ENCODE measurements at places on chromosomes 2 and 18. TPM values are rescaled to one million over a fixed set of nuclear protein-coding genes. Genes with fewer than 3 reads are reported as not detected.

GRCh38 chr2:123453046-123453700, 571.9 kb upstream of the CNTNAP5 start:
- DNase-seq = no peak

GRCh38 chr2:41741951-41742595, 305.7 kb upstream of the PKDCC start:
- no peak for DNase-seq

GRCh38 chr2:84986018-84986417, 15.1 kb downstream of the KCMF1 start:
- no peak for DNase-seq

DNA sequence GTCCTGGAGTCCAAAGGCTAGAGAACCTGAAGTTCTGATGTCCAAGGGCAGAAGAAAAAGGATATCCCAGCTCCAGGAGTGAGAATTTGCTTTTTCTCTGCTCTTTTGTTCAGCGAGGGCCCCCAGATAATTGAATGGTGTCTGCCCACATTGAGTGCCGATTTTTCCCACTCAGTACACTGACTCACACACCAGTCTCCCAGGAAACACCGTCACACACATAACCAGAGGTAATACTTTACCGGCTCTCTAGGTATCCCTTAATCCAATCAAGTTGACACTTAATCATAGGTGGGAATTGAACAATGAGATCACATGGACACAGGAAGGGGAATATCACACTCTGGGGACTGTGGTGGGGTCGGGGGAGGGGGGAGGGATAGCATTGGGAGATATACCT, 161.5 kb downstream of the WDR7 start:
- no peak for DNase-seq

- no peak for DNase-seq
Observed at GRCh38 chr18:35392375-35392774, 15.2 kb upstream of the ZNF396 start.

DNA sequence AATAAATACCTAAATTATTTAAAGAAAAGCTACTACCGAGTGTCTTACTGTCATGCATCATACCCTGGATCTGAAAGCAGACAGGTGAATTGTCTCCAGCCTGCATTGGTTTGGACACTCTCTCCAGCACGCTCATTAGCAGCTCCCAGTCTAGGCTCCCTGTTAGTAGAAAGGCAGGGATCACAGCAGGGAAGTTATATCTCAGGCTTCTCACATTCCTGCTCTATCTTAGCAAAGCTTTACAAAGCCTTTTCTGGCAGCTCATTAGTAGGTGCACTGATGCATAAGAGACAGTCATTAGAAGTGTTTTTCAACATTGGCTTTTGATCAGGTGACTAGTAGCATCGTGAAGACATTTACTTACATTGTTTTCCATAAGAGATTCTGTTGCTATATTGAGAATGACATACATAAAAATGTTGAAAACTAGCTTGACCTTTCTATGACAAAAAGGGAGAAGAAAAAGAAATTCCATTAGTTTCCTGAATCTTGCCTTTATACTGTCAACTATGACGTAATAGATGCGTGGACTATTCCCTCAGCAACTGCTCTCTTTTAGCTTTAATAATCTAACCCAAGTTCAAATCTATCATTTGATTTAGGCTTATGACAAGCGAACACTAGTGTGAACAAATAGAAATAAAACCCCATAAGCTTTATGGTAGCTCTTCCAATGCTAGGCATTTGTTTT, 408.7 kb upstream of the KCNH7 start:
- no peak for DNase-seq

DNA sequence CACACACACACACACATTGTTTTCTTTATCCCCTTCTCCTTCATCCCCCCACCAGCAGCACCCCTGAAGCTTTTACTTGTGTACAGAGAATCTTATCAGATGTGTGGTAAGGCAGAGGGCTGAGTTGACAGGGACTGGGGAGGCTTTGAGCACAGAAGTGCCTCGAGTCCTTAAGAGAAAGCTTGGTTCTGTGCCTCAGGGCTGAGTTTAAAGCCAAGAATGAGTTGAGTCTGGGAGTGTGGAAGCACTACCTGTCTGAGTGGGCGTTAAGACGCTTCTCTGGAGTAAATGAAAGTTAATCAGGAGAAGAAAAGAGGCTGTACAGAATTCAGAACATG, 2.7 kb downstream of the ID2 start:
- peak; percentile 40 for DNase-seq

- no peak for DNase-seq
Observed at GRCh38 chr18:68494802-68495581, 219.9 kb downstream of the TMX3 start.

DNA sequence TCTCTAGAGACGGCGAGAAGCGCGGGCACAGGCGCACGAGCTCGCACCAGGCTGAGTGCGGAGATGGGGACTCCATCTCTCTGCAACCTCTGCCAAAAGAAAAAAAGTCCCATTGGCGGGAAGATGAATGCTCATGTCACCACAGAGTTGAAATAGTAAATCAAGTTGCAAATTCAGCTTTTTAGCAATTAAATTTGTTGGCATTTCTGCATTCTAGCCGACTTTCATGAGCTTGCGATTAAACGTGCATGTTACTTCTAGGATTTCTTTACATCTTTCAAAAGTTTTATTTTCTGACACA, 588 bp downstream of the CHAC2 start:
- peak; percentile 45 for DNase-seq

- DNase-seq = no peak
Observed at GRCh38 chr2:238645095-238645494, 202.8 kb upstream of the TWIST2 start.

DNA sequence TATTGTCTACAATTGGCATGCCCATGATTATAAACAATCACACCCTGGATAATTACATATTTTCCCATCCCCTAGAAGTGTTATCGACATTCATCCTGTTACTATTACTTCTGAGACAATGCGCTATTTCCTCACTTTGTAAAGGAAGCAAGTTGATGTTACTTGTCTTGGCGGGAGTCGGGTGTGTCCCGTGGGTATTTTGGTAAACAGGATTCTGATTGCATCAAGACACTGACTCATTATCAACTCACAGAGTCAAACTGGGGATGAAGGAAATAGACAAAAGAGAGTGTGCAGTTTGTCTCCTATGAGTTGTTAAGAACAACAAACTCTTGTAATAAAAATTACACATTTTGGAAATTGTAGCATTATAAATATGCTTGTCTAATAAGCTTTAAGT, 142.7 kb downstream of the GALR1 start:
- no peak for DNase-seq

- no peak for DNase-seq
Observed at GRCh38 chr2:170332676-170333402, 154.9 kb downstream of the MYO3B start.

DNA sequence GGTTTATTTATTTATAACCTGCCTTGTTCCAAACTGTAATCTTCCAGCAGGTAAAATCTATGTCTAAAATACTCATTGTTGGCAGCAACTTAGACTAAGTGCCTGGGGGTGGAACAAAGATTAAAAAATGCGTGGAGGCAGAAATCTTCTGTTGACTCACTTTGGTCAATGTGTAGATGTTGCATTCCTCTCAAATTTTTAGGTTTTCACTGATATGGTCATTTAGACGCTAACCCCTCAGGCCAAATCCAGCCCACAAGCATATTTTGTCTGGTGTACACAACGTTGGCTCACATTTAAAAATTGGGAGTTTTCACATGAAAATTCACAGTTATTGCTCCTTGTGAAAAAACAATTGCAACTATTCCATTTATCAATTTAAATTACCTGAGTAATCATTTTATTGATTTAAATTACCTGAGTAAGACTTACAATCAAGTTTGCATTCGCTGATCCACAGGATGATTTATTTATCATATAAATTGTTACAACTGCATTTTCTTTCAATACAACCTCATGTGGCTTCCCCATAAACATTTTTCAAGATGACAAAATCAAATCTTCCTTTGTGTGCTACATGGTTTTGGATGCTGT, 564.2 kb downstream of the TSN start:
- DNase-seq = no peak

GRCh38 chr2:153347818-153348495, 130.6 kb downstream of the RPRM start:
- no peak for DNase-seq

GRCh38 chr2:240815761-240816583, 4.0 kb downstream of the KIF1A start:
- no peak for DNase-seq

Gene ECEL1
- 2.8 TPM for total RNA-seq

Gene MALT1
- total RNA-seq = 33.9 TPM

Gene AGXT
- total RNA-seq = not detected

Gene GPAT2
- not detected for total RNA-seq

Gene SH2D6
- 0.45 TPM for total RNA-seq

Gene ARHGAP28
- total RNA-seq = 1.6 TPM

Measured in NCI-H460 (cell line).